ENCODE measurements at places on chromosomes 3 and 15.

DNA sequence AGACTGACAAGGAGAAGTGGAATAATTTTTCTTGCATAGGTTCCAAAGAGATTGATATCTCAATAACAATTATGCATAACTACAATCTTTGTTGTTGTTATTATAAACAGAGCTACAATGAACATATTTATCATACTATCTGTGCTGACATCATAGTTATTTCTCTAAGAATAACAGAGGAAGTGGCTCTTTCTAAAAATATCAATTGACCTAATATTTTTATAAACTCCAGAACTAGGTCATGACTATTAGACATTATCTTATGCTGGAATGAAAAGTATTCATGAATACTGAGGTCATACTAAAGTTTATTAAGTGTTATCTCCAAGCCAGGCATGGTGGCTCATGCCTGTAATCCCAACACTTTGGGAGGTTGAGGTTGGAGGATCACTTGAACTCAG is 114.1 kb downstream of the DCLK3 start:
- no peak for DNase-seq

- no peak for DNase-seq
These were observed 53.4 kb downstream of the TAFA4 start for GRCh38 chr3:68878962-68879361.

- DNase-seq = no peak
These were observed 901 bp upstream of the MANF start for GRCh38 chr3:51384055-51384725.

- no peak for DNase-seq
These were observed 41.1 kb upstream of the GNB5 start for GRCh38 chr15:52232327-52232726.

DNA sequence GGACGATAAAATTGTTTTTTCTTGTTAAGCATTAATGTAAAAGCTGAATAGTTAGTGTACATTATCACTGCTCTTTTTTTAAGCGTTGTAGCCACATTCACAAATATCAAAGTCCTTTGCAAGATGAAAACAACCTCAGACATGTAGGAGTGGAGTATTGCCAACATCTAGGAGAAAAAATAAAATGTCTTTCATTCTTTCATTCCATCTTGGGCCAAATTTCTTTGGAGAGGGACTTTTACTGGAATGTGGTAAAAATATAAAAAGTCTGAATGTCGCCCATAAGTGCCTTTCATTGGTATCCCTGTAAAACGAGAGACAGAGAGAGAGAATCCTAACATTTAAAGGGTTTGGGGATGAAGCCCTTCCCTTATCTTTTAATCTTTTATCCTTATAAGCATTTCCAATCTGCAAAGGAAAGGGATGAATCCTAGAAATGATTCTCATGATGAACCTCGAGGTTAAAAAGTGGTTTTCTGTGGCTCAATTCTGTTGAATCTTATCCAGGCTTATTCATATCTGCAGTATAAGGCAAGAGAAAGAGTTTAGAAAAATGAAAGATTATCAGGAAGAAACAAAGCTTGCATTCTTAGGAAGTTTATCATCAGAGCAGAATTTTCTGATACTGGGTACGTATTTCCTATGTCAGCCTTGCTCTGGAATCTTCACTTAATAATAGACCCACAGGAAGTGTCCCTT is 1031.7 kb downstream of the MCTP2 start:
- DNase-seq = no peak

GRCh38 chr3:58824777-58825176 is 158.2 kb upstream of the FAM3D start:
- no peak for DNase-seq

DNA sequence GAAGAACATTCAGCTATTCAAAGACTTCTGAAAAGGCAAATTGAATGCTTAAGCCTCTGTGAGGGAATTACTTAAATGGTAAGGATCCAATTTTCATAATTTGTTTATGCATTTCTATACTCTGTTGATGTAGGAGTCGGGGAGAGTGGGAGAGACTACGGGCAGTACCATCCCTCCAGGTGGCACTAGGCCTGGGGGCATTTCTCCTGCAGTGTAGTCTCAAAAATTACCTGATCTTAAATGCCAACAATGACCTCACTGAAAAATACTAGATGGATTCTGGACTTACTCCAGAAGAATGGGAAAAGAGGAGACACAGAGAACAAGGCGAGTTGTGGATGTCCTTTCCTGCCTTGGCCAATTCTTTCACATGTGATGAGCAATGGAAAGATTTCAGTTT is 77.8 kb upstream of the PLXND1 start:
- no peak for DNase-seq

GRCh38 chr3:59161048-59161447 is 111.2 kb upstream of the CFAP20DC start:
- no peak for DNase-seq

DNA sequence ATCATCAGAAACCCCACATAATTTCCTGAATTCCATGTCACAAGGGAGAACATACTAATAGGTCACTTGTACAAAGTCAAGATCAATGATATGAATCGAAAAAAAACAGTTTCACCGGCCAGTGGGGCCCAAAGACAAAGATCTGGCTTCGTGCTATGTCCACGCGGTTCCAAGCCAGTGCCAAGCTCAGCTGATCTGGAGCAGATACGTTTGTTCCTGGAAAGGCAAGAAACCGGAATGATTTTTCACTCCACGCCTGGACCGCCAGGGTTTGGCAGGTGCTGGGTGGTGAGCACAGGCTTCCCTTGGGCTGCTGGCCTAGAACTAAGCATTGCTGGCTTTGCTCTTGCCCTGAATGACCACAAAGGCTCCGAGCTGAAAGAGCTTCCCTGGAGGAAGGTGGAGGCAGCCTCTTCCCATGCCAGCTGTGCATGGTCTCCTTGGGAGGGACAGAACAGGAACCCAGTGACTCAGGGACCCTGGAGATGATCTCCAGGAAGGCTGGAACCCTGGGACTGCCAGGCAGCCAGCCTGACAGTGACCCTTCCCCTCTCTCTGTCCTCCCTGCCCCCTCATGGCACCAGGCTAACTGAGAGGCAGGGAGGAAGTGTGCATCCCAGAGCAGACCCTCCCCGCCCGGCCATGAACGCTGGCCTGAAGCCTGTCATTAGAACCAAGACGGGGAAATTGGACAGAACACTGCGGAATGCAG is 40.9 kb downstream of the TRPM1 start:
- no peak for DNase-seq

DNA sequence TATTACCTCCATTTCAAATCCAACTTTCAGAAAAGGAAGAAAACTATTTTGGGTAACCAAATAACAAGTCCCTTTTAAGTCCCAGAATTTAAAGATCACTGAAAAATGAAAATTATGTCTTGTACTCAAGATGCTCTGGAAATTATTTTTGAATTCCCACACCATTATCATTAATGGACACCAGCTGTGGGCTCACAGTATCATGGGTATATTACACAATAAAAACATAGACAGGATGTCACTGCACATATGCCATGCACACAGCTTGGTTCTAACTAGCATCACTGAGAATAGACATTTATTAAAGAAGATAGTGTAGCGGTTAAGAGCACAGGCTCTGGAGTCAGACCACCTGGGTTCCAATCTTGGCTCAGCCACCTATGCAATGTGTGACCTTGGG is 130.4 kb downstream of the FRMD5 start:
- no peak for DNase-seq

GRCh38 chr3:39801216-39801615 is 8.2 kb upstream of the MYRIP start:
- no peak for DNase-seq

DNA sequence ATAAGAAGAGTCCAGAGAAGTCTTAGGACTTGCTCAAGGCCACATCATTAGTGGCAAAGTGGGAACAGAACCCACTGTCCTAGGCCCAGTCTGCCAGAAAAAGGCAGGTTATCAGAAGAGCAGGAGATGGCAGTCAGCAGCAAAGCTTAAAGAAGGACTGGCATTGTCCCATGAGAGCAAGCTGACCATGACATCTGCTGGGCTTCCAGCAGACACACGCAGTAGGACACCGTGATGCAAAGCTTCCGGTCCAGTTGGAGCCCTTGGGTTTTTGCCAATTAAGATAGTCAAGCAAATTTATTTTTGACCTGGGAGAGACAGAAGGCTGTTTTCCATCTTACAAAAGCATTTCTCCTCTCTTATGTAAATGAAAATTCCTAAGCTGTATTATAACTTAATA is 42.1 kb downstream of the ZBTB38 start:
- no peak for DNase-seq

- no peak for DNase-seq
These were observed 542 bp downstream of the PLOD2 start for GRCh38 chr3:146160321-146160963.

GRCh38 chr3:135460273-135460672 is 505.3 kb upstream of the PPP2R3A start:
- DNase-seq = no peak

DNA sequence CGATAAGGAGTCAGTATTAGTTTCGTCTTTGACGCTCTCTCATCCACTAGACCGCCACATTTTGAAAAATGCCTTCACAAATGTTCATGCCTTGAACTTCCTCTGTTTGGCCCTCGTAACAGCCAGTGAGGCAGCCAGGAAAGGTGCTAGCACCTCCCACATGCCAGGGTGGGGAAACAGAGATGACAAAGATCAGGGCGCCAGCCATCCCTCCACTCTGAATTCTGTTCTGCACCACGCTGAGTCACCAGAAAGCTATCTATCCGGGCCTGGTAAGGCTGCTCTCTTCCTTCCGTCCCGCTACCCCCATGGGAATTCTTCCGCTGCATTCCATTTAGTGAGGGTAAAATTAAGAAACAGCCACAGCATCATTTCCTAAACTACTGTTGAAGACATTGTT is 31.3 kb upstream of the BCL2L10 start:
- DNase-seq = no peak

DNA sequence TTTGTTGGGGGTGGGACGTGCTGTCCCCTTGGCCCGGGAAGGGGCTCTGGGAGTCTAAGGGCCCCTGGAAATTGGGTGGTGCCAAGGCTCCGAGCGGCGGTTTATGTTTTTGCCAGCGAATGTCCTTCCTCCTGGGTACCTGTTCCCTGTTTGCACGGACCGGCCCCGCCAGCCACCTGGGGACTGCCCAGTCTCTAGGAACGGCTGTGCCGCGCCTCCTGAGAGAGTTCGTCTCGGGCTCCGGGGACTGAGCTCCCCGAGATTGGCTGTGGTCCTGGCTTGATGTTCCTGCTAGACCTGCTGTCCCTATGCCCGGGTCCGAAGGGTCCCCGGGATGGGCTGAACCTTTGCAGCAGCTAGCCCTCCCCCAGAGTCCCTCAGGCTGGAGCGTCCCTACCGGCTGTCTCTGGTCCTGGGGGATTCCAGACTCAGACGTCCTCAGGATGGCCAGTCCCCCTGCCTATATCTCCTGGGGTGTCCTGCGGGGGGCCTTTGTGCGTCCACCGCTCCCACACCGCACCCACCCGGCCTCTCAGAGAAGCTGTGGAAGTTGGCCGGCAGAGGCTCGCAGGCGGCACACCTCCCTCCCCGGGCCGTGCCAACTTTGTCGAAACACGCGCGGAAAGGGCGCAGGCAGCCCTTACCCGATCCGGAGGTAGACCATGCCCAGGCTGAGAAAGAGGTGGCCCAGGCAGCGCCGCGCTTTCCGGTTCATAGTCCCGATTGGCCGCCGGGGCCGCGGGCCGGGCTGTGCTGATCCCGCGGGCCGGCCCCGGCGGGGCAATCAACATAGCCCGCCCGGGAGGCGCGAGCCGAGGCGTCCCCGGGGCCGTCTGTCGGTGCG is 547 bp downstream of the WNT7A start:
- DNase-seq = peak; percentile 32

DNA sequence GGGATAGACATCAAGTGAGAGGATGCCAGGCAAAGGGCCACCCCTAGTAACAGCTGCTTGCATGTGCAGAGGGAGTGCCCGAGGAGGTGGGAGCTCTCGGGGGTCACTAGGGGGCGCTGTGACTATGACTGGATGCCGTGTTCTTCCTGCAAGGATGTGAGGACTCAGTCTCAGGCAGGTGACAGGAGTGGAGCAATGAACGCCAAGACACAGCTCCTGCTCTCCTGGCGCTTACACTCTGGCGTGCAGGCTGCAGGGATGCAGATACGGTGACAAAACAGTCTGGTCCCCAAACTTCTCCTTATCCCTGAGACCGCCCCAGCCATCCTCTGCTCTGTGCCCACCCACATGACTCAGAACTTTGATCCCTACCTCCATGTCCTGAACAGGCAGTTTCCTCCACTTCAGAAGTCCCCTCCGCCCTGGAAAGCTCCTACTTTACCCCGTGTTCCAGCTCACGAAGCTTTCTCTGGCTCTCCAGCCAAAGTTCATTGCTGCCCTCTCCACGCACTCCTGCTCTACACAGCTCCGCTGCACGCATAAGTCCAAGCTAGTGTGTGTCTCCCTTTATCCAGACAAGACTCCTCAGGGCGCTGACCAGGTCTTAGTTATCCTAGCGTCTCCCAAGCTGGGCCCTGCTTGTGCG is 14.7 kb downstream of the RHOV start:
- peak; percentile 87 for DNase-seq

- DNase-seq = no peak
These were observed 215.9 kb upstream of the STAC start for GRCh38 chr3:36164400-36164799.

- DNase-seq = no peak
These were observed 130.3 kb downstream of the NUP210 start for GRCh38 chr3:13289771-13290285.

GRCh38 chr3:171443211-171443957 is 16.8 kb downstream of the TNIK start:
- DNase-seq = no peak

- no peak for DNase-seq
These were observed 51.5 kb upstream of the AGTR1 start for GRCh38 chr3:148646126-148646665.

GRCh38 chr3:175057401-175057800 is 198.3 kb downstream of the NAALADL2 start:
- DNase-seq = no peak

- DNase-seq = no peak
These were observed 74.6 kb downstream of the PRICKLE2 start for GRCh38 chr3:64150623-64151207.

- DNase-seq = no peak
These were observed 76.3 kb downstream of the LRRN1 start for GRCh38 chr3:3875491-3875890.

DNA sequence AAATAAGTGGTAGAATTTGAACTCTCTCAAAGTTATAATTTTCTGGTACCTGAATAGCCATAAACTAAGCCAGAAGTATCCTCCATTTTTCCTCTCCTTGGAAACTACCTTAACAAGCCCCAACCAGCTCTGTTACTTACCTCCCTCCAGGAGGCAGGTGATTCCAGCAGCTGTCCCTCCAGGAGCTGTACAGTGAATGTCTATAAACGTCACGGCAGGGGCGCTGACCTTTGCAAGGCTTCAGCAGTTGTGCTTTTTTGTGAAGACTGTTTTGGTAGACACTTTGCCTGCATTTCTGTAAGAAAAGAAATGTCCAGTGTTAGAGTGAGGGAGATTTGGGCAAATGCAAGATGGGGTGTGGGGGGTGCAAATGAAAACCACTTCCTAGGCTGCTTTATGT is 67.2 kb downstream of the LEO1 start:
- DNase-seq = no peak

DNA sequence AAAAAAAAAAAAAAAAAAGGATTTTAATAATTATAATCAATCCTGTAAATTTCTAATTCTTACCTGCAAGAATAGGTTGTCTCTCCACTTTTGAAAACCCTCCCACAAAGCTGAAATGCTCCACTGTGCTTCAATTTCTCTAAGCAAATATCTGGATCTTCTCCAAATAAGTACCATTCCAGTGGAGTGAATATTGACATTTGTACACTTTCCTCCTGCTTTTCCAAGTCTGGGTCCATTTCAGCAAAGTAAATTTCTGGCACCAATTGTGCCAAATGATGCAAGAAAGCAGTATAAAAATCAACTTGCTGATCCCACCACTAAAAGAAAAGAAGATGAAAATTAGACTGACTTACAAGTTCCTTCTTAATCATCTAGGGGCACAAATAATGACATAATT is 19.9 kb downstream of the UBR1 start:
- DNase-seq = no peak

- no peak for DNase-seq
These were observed 61.8 kb upstream of the TMCO5A start for GRCh38 chr15:37872661-37873060.
